Left cardiac atrium (tissue), 4 donors: ENCODE measurements at places on chromosomes 11 and 22.

GRCh38 chr11:112613051-112613972 lies 347.9 kb upstream of the NCAM1 start:
- no peak for DNase-seq

DNA sequence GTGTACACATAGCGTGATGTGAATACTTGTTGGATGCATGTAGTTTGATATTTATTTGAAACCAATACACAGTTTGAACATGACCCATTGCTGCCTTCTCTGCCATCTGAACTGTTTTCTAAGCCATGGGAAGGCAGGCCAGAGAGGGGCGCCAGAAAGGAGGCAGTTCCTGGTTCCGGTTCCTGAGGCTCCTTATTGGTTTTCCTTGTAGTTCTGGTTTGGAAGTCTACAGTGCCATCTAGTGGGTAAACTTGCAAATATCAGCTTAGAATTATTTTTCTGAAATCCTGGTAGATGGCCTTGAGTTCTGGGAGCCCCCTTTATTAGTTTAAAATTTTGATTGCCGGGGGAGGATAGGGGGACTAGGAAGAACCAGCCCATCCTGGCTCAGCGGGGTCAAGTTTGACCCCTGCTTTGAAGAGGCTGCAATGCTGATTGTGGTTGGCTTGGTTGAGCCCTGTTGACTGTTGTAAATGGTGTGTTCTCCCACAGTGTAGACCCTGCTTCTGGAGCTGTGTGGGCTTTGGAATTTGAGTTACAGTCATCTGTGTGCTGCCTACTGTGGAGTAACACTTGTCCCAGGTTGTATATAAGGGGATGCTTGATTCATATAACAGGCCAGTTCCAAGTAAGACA lies 48.4 kb downstream of the GRAMD1B start:
- peak; percentile 61 for DNase-seq

GRCh38 chr11:56010716-56011115 lies 16.3 kb upstream of the OR5F1 start:
- DNase-seq = no peak

- DNase-seq = peak; percentile 41
These were observed 4.8 kb downstream of the DIXDC1 start for GRCh38 chr11:111941963-111942362.

- peak; percentile 29 for DNase-seq
These were observed 148.5 kb downstream of the GRIK4 start for GRCh38 chr11:120660024-120660565.
